ENCODE measurements at places on chromosomes 7 and 10. TPM values are rescaled to one million over a fixed set of nuclear protein-coding genes. Genes with fewer than 3 reads are reported as not detected.

The MINDY4 gene
- 0.96 TPM for total RNA-seq

The SLC26A3 gene
- total RNA-seq, result not detected

The SNCG gene
- 2.2 TPM for total RNA-seq

The KIAA1549 gene
- total RNA-seq, result 0.21 TPM

The HKDC1 gene
- 15.4 TPM for total RNA-seq

The CLCN1 gene
- not detected for total RNA-seq

The GRID1 gene
- total RNA-seq, result under 0.01 TPM

The DGKI gene
- total RNA-seq, result not detected

The PDE6C gene
- total RNA-seq, result not detected

The MBL2 gene
- not detected for total RNA-seq

The APBB1IP gene
- not detected for total RNA-seq

The CFAP70 gene
- 1.3 TPM for total RNA-seq

The OR2A25 gene
- not detected for total RNA-seq

The CTAGE8 gene
- total RNA-seq, result 2.8 TPM

The PTPN12 gene
- total RNA-seq, result 43.6 TPM

The FOXP2 gene
- 5.8 TPM for total RNA-seq

The SSC4D gene
- total RNA-seq, result 5.3 TPM
